ENCODE measurements at places on chromosomes 1 and 21.

GRCh38 chr21:41142051-41142795 lies 25.7 kb upstream of the BACE2 start:
- no peak for DNase-seq

GRCh38 chr1:53889304-53890298 lies at the start of gene YIPF1:
YIPF1 (minus strand) TSS chr1:53889797; CDS start chr1:53888937, 860 bp downstream.
- peak; percentile 89 for DNase-seq

- DNase-seq: no peak
These were observed 99.1 kb upstream of the CAMK1G start for GRCh38 chr1:209484429-209484828.

DNA sequence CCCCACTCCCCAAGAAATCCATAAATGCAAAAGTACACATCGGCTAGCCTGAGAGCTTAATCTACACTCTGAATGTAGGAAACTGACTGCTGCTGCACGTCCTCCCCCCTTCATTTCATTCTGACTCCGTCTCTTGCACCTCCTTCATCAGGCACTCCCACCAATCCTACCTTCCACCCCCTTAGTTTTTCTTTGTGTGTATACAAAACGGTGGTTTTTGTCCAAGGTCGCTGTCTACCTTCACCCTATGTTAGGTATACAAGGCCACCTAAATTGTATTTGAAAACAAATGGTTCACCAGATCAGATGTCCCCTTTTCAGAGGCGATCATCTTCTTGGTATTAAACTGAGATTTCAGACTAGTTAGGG lies 1.9 kb downstream of the WDR26 start:
- peak; percentile 42 for DNase-seq

- DNase-seq: no peak
These were observed 554 bp upstream of the SLC39A1 start for GRCh38 chr1:153963850-153964331.

GRCh38 chr1:158101455-158101854 lies 79.2 kb upstream of the CD1D start:
- DNase-seq: no peak

GRCh38 chr1:184362876-184363275 lies 24.0 kb upstream of the C1orf21 start:
- DNase-seq: no peak

DNA sequence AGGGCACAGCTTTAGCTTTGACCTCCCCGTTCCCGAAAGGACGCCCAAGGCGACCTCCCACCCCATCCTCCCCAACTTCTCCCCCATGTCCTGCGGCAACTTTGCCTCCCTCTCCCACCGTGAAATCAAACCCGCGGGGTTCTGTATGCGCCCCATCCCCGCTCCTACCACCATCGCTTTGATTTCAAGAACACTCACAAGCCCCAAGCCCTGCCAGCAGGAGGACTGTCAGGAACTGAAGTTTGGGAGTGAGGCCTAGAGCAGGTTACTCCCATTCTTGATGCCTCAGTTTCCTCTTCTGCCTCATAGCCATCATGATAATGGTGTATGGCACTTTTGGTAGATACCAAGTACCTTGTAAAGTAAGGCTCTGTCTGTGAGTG lies 2.3 kb downstream of the PTPRU start:
- no peak for DNase-seq

GRCh38 chr1:176843352-176844297 lies 320.9 kb downstream of the ASTN1 start:
- peak; percentile 49 for DNase-seq

- no peak for DNase-seq
These were observed 5.7 kb downstream of the DIO1 start for GRCh38 chr1:53899708-53900107.

DNA sequence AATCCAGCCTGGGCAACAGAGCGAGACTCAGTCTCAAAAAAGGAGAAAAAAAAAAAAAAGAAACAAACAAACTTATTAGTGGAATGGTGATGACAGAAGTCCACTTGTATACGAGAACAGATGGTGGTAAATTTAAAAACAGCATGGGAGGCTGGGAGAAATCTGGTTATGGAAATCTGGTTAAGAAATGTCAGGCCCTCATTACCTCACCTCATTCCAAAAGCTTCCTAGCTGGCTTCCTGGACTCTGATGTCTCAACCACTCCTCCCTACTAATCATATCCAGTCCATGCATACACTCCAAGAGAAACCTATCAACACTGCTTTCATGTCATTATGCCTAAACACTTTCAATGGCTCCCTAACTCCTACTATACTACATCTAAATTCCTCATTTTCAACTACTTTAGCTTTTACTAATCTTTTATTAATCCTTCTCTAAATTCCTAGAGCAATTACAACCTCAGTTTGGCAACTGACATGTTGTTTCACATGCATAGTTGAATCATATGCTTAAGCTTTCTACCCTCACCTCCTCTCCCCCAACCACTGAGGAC lies 52.9 kb downstream of the FOXJ3 start:
- DNase-seq: no peak

- DNase-seq: no peak
These were observed 99.2 kb upstream of the GRIK3 start for GRCh38 chr1:37133276-37134145.

DNA sequence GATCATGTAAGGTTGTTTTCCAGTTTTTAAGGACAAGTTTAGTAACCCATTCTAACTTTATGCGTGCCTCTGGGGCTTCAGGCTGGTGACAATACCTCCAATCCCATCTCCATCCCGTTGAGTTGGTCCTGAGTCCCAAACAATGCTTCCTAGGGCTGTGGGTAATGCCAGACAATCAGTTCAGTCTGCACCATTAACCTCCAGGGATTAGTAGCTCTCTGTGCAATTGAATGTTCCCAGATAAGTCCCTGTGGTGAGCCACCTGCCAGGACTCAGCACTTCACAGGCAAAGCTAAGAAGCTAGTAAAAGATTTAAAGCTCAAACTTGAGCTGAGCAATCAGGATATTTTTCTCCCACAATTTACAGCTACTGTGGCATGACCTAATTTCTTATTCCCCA lies 462.2 kb upstream of the PTBP2 start:
- DNase-seq: no peak

All from NB4 (cell line).